ENCODE measurements at places on chromosomes 4 and X.

DNA sequence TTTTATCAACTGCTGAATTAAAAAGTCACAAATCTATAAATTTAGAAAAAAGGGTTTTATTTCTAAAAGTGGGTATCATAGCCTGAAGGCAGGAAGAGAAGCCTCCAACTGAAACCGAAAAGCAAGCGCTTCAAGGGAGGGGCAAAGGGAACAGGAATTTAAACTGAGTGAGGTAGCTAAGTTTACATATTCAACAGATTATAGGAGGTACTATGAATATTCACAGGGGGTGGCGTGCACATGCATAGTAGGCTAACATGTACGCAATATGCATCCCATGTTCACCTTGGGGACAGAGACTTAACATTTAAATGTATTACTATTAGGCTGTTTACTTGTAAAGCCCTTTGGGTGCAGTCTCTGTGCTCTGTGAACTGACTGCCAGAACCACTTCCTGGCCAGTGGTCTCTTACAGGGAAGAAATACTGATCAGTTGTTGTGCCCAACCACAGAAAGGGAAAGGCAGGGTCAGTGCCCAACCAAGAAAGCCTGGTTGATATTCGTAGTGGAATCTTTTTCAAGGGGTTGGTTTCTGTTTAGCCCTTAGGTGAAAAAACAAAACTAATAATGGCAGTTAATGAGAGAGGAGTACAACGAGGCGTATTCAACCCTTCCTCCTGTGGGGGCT lies 168.7 kb upstream of the GALNTL6 start:
- DNase-seq, result no peak

DNA sequence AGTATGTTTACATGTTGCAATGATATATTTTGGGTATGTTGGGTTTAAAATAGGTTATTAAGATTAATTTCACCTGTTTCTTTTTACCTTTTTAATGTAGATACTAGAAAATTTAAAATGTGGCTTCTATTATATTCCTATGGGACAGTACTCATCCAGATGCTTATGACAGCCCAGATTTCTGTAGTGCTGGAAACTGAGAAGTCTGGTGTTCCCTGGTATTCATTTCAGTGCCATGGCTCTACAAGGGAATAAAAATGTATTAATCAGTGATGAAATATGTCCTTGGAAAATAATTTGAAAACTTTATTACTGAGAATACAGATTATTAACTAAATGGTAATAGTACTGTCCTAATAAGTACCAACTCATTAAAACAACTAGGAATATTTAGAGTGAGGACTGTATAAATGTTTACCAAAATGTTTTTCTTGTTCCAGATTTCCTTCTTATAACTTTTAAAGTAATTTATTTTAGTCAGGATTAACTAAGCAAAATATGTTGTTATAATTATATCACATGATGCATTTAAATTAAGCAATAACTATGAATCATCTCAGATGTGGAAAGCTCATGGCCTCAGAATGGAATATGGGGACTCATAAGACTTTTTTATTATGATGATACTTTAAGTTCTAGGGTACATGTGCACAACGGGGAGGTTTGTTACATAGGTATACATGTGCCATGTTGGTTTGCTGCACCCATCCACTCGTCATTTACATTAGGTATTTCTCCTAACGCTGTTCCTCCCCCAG lies 25.3 kb downstream of the ARHGAP24 start:
- no peak for DNase-seq

DNA sequence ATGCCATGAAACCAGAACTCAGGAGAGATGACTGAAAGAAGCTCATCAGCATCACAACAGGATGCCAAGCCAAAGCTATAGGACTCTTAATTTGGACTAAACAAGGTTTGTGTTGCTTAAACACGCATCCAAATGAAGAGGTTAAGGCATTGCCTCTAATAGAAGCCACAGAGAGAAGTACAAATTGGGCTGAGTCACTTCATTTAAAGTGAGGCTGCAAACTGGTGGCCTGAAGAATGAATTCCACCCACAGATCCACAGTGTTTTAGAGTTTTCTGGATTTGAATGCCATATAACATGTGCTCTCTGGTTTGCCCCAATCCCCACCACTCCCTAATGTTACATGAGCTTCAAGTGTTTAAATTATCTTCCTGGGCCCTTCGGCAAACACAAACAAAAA lies 103.5 kb downstream of the FIP1L1 start:
- DNase-seq, result no peak

DNA sequence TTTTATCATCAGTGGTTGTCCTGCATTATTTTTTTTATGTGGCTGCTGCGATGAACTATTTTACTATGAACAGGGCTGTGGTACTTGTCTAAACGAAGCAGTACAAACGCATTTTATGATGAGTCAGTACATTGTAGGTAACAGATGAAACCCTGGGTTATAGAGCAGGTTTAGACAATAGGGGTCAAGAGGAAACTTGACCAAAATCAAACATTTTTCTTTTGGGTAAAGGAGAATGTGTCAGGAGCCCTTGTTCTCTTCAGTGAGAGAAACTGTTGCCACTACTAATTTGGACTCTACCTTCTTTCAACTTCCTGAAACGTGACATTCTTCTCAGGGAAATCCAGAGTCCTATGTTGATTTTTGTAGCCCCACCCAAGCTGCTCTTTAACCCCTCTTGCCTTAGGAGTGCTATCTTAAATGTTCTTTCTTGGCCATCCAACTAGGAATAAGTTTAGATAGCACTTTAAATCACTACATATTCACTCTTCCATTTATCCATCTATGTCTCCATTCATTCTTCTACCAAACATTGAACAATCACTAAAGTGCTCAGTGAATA lies 415.8 kb upstream of the NR3C2 start:
- DNase-seq, result no peak

DNA sequence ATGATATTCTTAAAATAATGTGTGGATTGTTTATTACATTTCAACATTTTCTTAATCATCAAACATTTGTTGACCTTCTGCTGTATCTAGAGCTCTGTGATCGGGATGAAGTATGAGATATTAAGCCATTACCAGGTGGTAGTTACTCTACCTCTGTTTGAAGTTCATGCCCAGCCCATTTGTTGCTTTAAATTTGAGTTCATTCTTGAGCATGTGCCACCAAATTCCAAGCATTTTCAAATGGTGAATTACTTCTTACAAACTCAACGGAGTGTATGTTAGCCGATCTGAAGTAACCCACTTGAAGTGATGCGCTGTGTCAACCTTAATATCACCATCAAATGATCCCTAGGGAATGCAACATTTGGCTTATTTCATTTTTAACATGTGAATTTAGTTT lies 7.3 kb upstream of the DTHD1 start:
- no peak for DNase-seq

DNA sequence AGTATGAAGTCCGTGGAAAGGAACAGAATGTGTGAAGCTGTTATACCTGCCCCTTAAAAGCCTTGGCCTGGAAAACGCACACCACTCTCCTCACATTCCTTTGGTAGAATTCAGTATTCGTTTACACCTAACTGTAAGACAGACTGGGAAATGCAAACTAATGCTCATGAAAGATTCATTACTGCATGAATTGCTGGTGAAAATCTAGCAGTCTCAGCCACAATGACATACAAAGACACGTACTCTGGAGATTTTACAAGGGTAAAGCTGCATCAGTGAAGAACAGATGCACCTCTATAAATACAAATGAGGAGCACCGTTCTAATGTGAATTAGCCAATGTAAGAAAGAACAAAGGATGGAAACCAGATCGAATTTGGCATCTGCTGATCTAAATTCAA lies 2051.3 kb downstream of the PCDH7 start:
- DNase-seq, result no peak

DNA sequence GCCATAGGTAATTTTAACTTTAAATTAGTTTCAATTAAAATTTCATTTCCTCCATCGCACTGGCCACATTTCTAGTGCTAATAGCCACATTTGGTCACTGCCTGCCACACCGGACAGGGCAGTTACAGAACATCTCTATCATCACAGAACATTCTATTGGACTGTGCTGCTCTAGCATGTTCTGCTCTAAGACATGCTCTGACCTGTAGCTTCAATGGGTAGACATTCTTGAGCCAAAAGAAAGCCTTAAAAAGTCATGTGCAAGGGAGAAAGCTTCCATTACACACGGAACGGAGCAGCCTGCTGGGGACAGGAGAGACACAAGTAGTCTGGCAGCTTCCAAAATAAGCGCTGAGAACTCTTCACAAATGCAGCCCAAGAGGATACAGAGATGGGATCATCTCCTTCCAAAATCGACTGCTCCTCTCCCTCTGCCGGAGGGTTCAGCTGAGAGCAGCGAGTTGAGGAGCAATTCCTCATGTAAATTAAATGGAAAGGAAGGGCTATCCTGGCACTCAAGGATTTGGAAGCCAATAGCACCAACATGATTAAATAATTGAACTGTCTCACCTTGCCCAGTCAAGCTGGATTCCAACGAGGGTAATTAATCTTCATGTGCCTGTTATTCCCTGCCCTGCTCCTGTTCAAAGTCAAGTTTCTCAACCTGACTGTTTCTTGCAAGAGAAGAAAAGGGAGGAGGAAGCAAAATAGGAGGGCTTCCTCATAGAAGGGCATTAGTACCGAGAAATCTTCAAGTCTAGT lies 336.4 kb upstream of the NOCT start:
- DNase-seq, result no peak

DNA sequence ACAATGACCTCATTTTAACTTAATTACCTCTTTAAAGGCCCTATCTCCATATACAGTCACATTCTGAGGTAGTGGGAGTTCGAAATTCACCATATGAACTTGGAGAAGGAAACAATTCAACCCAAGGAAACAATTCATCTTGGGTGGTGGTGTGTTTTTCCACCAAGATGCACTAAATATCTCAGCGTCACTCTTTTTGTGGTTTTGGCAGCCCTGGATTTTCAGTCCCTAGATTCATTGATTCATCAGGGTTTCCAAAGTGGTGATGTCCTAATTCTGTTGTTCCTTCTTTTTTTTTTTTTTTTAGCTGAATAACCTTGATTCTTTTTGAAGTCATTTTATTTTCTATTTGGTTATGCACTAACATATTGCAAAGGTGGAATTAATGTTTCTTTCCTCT lies 162.6 kb upstream of the RAPGEF2 start:
- DNase-seq, result no peak

- no peak for DNase-seq
These were observed 370.8 kb upstream of the DIPK2B start for GRCh38 chrX:45571453-45571852.

DNA sequence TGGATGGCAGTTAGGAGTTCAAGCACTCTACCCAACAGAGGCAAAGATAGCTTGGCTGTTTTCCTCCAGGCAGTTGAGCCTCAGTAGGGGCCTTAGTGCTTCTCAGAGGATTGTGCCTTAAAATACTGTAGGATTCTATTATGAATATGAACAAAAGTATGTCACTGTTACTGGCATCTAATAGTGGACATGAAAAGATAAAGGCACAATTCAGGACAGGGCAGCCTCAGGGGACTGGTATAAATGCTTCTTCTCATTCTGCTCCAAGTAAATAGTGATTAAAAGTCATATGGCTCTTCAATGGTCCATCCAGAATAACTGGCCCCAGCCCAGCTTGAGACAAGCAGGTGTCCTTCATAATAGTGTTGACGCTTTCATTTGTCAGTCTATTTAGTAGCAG lies 17.7 kb downstream of the COL4A6 start:
- no peak for DNase-seq

DNA sequence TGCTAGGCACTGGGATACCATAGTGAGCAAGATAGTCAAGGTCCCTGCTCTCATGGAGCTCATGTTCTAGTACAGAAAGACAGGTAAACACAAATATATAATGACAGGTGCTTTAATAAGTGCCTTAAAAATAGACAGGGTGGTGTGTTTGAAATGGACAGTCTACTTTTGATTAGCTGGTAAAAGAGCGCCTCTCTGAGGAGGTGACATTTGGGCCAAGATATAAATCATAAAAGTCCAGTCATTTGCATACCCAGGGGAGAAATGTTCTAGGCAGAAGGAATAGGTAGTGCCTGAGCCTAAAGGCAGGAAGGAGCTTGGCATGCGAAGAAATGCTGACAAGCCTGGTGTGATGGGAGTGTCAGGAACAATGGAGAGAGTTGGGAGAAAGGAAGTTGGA lies 83.6 kb downstream of the DNAAF6 start:
- no peak for DNase-seq

GRCh38 chr4:142379277-142380051 lies 466.6 kb downstream of the INPP4B start:
- no peak for DNase-seq

- no peak for DNase-seq
These were observed 2.3 kb upstream of the HTATSF1 start for GRCh38 chrX:136495043-136495442.

DNA sequence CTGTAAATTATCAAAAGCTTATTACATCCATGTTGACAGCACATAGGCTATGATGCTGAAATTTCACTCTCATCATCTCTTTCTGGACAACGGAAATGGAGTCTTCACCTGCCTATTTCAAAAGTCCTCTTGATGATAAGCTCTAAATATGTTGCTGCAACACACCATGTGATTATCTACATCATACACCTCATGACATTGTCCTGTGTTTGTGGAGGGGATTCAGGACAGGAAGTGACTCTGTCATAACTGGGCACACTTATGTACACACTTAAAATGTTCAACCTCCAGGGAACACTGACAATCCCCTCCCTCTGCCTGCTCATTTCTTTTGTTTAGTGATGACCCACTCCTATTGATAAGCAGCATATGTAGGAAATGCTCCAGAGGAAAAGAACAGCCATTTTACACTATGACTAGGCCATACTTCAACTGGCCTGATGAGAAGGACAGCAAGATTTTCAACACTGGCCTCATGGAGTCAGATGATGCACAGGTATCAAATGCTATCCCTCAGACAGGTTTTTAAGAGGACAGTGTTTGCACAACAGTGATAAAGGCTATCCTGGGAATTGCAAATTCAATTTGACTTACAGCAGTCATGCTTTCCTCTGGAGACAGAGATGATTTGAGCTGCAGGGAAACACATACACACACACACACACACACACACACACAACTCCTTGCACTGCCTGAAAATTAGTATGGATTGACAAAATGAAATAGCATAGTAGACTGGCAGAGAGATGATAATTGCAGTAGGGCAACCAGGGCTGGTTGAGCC lies 163.3 kb upstream of the RASGEF1B start:
- no peak for DNase-seq

DNA sequence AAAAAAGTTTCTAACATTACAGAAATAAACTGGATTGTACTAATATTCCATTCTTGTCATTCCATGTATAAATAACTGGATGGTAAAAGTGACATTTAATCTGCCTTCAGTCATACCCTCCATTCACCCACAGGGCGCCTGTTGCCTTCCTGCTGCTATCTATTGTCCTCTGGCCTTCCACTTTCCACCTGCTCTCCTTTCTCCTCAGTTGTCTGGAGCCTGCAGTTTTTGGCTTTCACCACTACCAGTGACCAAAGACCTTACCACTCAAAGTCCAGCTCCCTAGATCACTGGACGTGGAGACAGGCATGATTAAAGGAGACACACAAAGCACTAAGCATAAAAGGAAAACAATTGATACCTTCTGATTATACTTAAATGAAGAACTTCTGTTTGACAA lies 46.2 kb upstream of the NHS start:
- no peak for DNase-seq

All from right hindlimb (tissue), 1 donor.